ENCODE measurements at places on chromosomes 11 and 22.

DNA sequence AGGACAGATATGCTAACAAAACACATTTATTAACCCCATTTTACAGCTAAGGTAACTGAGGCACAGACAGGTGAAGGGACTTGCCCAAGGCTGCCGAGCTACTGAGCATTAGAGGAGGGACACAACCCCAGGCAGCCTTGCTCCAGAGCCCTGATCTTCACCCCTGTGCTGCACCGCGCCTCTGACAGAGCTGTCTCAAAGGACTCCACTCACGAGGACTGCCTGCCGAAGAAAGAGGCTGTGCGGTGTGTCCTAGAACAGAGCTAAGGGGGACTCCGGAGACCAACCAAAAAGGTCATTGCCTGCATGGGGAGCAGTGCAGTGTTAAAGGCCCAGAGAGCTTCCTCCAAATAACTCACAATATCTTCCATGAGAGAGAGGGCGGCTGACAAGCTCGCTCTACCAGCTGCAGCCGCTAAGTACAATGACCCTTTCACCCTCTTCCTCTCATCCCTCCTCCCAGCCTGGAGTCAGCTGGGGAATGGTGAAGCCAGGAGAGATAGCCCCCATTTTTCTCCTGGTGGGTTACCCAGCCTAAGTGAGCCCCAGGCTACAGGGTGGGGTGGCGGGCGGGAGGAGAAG, 119.2 kb downstream of the DSCAML1 start:
- no peak for DNase-seq

GRCh38 chr11:61842528-61842820, 14.4 kb downstream of the FADS2 start:
- DNase-seq: no peak

GRCh38 chr11:78906566-78906965, 331.9 kb upstream of the NARS2 start:
- DNase-seq: no peak

DNA sequence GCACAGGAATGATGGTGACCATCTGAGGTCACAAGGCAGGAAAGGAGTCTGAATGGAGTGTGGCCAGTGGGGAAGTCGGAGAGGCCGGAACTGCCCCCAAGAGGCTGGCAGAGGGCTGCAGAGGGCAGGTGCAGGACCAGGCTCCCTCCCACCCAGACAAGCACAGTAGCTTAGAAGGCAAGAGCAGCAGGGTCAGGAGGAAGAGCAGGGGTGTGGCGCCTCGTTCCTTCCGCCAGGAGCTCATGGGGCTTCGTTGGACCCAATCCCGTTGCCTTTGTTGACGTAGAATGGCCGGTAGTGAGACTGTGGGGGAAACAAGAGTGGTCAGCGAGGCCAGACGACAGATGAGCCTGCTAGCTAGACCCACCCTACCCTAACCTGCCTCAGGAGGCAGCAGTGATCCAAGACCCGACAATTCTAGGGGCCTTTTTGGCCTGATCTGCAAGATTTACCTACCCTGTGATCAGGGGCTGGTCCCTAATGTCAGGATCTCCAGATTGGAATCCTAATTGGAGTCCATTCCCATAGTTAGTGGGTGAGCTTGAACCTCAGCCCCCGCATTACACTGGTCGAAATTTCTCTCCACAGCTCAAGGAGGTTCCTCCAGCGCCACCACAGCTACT, 25.6 kb downstream of the TRIM29 start:
- DNase-seq: no peak

GRCh38 chr11:65066805-65067291, 8.5 kb upstream of the NAALADL1 start:
- no peak for DNase-seq

GRCh38 chr11:98772893-98773292, 247.9 kb upstream of the CNTN5 start:
- no peak for DNase-seq
